ENCODE measurements at places on chromosomes 16 and 17.
A peak's percentile ranks its signal among the peaks of the same experiment; 100 is the strongest.

GRCh38 chr16:69286941-69287713, 24.0 kb upstream of the VPS4A start:
- peak; percentile 67 for DNase-seq

DNA sequence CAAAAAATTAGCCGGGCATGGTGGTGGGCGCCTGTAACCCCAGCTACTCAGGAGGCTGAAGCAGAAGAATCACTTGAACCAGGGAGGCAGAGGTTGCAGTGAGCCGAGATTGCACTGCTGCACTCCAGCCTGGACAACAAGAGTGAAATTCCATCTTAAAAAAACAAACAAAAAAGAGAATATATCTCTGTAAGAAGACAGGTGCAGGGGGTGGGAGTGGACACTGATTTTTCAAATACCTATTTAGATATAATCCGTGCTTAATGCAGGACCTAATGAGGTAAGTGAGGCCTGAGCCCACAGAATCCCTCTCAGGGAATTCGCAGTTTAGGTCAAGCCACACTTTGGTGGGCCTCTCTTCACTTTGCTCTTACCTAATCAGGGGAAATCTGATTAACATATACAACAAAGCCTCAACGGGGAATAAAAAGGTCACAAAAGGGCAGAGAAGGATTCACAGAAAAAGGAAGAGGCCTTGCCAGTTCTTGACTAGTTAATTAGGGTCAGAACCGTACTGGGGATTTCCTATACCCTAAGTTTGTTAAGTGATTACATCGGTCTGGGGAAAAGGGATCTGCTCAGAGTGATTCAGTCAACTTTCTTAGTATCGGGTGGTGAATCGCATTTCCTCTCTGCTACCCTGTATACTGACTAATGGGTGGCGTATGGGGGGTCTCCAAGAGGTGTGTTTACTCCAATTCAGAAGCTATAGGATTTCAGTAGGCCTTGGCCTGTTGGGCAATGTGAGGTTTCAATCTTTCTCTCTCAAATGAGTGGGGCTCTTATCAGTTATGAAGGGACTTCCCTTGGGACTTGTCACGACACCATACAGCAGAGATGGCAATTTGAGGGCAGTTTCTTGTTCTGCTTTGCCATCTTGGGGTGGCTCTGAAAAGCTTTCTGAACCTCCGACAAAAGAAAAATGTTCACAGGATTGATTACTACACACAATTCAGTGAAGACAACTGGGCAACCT, 1.9 kb upstream of the NFAT5 start:
- DNase-seq, result peak; percentile 75

DNA sequence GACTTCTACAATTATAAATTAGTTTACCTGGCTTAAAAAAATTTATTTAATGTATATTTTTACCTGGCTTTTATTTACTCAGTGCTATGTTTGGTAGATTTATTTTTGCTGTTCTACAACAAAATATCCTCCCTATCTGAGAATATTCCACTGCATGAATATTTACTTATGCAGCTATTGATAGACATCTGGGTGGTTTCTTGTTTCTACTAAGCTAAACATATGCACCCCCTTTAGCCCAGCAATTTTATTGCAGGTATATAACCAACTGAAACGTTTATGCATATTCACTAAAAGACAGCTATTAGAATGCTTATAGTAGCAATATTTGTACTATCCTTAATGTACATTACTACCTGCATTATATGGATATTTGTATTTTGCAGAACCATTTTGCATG, 187.7 kb upstream of the CPHXL start:
- no peak for DNase-seq

- DNase-seq, result no peak
Observed at GRCh38 chr16:85486256-85486915, 126.7 kb upstream of the GSE1 start.

DNA sequence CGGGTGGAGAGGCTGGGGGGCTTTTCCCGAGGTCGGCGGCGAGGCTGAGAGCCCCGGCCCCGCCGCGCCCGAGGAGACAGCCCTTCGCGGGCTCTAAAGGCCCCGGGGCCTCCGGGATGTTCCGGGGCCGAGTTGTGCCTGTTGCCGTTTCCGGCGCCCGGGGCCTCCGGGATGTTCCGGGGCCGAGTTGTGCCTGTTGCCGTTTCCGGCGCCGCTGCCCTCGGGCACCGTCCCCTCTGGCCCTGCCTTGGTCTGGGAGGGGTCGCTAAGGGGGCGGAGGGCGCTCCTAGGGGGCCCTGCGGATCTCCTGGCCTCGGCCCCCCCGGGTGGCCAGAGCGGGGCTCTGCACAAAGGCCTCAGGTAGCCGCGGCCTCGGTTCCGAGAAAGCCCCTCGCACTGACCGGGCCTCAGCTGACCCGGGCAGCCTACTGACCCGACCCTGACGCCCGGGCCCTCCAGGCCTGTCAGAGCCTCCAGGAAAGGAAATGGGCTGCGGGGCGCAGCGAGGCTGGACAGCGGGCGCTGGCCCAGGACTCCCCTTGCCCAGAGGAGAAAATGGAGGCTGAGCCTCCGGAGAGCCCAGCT, 24.2 kb downstream of the ACTG1 start:
- DNase-seq, result peak; percentile 26

- DNase-seq, result no peak
Observed at GRCh38 chr17:61833536-61834193, 29.7 kb downstream of the BRIP1 start.

- no peak for DNase-seq
Observed at GRCh38 chr17:20232611-20233010, 223.5 kb downstream of the SPECC1 start.

GRCh38 chr16:80739523-80739922, 64.9 kb downstream of the CDYL2 start:
- DNase-seq, result no peak

DNA sequence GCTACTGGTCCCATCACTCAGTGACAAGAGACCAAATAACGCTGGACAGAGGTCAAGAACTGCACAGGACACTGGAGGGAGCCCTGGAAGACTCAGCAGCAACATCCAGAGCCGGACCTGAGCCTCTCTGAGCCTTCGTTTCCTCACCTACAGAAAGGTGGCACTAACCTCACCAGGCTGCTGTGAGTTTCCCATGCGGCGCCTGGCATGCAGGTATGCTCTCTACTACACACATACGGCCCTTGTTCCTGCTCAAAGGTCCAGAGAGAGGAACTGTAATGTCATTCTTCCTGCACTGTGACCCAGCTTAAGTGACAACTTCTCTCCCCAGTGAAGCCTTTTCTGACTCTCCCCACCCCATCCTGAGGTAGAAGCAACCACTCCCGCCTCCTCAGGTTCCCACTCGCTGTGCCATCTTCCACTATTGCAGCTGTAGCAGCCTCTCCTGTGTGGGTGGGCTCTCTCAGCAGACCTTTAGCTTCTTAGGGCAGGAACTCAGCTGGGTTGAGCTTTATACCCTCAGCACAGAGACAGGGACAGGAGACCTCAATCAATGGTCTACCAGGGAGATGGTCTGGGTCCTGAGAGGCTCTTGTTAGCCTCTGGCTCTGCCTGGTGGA, 43.9 kb upstream of the SREBF1 start:
- DNase-seq, result no peak

GRCh38 chr17:30236766-30237165, 1.3 kb upstream of the SLC6A4 start:
- peak; percentile 5 for DNase-seq

DNA sequence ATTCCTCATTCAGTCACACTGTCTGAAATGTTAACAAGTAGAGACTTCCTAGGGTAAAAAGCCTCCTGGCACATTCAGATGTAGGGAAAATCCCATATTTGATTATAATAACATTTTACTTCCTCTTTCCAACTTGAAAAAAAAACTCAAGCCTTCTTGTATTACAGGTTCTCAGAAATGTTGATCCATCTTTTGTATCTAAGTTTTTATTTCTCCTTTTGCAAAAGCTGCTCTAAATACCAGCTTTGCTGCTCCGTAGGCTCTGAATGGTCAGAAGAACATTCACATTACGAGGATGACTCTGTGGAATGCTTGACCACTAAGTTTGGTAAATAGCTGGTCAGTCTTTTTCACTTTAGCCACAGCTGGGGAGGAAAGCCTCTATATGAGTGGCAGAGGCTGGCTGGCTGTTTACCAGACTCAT, 13.2 kb upstream of the HEATR6 start:
- DNase-seq, result no peak

DNA sequence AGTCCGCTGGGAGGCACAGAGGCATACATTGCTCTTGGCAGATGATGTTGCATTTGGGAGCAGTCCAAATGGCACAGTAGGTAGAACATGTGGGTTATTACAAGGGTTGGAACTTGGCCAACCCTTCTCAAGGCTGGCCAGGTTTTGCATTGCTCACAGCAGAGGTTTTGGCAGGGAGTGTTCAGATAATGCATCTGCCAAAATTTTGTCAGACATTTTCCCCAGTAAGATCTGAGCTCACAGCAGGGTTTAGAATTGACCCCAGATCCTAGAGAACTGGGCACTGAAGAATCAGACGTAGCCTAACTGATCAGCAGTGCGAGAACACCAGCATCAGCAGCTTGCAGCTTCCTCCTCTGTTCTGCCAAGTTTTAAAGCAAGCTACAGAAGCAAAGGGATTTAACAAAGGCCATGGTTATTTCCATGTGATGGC, 468.8 kb upstream of the KIF2B start:
- no peak for DNase-seq

- no peak for DNase-seq
Observed at GRCh38 chr17:22600644-22601298, 908.4 kb downstream of the KCNJ18 start.

GRCh38 chr17:70239391-70239826, 70.1 kb downstream of the KCNJ2 start:
- no peak for DNase-seq

DNA sequence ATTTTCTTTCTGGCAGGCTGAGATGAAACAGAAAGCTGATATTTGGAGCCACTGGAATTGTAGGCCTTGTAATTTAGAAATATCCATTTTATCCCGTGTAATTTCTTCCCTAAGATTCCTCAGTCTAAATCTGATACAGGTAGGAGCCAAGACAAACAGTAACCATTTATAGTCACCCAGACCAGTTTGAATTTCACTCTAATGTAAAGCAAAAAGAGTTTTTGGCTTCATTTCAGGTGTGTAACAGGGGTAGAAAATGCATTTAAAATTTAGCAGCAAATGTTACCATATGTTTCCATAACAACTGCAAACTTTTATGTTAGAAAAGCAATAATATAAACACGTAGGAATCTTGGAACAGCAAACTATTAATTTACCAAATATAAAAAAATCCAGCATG, 249.4 kb downstream of the FTO start:
- DNase-seq, result no peak

- DNase-seq, result peak; percentile 42
Observed at GRCh38 chr17:68296217-68297191, 5.2 kb downstream of the ARSG start.

GRCh38 chr16:13939821-13940220, 19.9 kb downstream of the ERCC4 start:
- no peak for DNase-seq
